ENCODE measurements at places on chromosomes 7 and 10.
A peak's percentile ranks its signal among the peaks of the same experiment; 100 is the strongest.

DNA sequence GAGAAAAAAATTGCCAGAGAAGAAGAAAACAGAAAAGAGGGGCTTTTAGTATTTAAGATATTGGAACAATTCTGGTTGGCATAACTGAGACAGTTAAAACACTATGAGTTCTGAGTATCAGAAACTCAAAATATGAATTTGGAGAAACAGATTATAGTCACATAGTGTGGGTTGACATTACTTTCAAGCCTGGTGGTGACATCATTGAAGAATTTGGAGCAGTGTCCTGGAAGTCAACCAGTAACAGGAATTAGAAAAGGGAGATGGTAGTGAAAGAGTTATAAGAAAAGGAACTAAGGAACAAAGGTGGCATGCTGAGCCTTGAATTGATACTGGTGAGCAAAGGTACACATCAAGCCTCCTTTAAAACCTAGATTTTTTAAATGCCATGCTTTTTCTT is 88.2 kb downstream of the ZNF438 start:
- DNase-seq = no peak

DNA sequence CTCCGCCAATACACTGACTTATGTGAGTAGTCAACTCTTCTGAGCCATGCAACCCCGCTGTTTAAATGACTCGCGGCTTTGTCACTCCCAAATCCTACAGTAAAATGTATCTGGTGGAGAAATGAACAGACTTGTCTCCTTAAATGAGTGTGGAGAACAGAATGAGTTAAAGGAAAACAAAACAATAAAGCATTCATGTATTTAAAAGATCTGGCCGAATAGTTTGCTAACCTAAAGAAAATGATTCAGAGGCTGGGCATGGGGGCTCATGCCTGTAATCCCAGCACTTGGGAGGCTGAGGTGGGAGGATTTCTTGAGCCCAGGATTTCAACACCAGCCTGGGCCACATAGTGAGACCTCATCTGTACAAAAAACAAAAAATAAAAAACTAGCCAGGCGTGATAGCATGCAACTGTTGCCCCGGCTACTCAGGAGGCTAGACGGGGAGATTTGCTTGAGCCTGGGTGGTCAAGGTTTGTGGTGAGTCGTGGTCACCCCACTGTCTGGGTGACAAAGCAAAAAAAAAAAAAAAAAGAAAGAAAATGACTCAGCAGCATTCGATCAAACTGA is 86.5 kb upstream of the PFKP start:
- DNase-seq = no peak

DNA sequence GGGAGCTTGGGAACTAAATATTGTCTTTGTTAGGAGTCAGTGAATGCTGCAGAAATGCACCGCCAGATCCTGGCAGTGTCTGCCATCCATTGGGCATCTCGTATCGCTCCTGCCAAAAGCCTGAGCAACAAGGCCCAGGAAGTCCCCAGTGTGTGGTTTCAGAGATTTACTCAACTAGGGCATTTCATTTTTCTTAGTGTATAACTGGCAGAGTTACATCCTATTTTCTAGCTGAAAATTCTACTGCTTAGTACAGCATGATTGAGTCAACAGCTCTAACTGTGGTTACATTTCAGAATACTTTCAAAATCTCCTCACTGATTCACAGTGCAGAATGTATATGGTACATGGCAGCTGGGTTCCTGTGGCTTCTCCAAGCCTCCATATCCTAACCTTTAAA is 95.8 kb upstream of the CREB5 start:
- DNase-seq = no peak

- DNase-seq = no peak
Observed at GRCh38 chr7:24755541-24756407, 1.5 kb downstream of the GSDME start.

- no peak for DNase-seq
Observed at GRCh38 chr7:32104766-32105165, 34.6 kb upstream of the PDE1C start.

- no peak for DNase-seq
Observed at GRCh38 chr7:116582806-116583444, 58.1 kb downstream of the CAV1 start.

DNA sequence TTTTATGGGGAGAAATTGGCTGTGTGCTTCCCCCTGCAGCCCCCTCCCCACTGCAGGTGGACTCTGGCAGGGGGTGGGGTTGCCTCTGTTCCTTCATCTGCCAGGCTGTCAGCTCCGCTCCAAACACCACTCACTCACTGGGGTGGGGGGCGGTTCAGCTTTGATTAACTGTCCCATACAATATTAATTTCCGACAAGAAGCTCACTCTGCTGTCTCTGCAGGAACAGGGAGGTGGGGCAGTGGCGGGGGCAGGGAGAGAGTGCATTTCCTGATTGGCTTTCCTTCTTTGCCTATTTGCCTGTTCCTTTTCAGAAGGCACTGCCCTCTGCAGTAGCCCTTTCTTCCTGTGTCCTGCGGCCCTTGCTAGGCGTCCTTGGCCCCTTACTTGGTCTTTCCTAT is 500.8 kb downstream of the PLXNA4 start:
- peak; percentile 65 for DNase-seq

DNA sequence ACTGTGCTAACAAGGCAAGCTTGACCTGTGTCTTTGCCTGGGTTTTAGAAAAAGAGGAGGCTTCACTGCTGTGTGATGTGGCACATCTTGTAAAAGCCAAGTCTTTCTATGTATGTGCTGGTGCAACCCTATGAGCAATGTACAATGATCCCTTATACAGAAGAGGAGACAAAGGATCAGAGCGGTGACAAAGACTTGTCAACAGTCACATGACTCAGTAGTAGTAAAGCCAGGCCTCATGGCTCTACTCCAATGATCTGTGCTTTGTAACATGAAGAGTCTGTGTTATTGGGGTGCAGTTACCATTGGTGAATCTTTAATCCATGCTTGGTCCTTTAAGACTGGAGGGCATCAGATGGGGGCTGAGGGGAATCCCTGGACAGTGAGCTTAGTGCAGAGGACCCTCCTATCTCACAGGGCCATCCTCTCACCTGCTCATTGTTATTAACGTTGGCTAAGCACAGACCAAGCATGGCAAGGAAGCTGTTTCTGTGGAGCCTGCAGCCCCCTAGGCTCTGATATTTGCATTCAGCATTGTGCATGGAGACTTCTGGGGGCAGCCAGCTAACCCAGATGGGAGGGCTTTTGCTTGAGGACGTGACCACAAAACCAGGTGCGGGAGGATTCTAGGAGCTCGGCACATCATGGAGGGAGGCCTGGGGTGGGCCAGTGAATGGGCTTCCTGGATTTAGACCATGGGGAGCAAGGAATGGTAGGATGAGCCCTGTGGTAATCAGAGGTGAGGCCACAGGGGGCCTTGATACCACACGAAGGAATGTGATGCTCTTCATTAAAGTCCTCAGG is 308.8 kb upstream of the ZNF32 start:
- peak; percentile 28 for DNase-seq

DNA sequence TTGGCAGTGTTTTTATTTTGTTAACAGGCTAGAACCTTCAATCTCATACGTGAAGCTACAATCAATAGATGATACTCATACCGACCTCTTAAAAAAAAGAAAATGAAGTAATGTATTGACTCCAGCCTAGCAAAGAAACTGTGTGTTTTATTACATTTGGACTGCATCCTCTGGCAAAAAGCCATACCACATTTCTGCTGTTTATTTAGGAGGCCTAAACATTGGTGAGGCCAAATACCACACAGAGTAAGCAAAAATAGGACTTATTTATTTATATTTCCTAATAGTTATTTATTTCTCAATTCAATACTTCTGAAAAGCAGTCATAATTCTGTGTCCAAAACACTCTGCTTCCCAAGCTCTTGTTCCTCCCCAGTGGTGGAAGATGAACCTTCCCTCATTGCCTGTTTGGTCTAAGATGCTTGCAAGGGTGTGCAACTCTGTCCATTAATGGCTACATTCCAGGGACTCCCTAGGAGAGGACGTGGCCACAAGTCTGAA is 398.8 kb upstream of the KLF6 start:
- no peak for DNase-seq

DNA sequence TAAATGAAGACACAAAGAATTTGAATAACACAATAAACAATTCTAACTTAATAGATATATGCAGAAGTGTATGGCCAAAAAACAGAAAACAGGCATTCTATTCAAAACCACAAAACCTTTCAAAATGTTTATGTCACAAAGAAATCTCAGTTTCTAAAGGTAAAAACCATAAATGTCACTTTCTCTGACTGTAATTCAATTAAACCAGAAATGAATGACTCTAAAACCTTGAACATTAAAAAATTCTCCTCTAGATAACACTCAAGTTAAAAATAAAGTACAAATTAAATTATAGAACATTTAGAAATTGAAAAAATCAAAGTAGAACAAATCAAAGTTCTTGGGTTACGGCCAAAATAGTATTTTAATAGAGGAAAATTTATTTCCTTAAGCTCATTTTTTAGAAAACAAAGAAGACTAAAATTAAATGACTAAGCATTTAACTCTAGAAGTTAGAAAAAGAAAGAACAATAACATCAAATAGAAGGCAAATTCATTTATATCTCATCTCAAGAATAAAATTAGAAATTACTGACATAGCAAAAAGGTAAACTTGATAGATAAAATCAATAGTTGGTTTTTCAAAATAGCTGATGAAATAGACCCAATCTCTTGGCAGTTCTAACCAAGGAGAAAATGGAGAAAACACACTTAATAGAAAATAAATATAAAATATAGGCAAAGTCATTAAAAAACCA is 198.8 kb downstream of the TEX36 start:
- no peak for DNase-seq

- DNase-seq = no peak
Observed at GRCh38 chr7:49500741-49501140, 272.7 kb upstream of the VWC2 start.

GRCh38 chr7:94971051-94971867 is 63.9 kb downstream of the PPP1R9A start:
- no peak for DNase-seq

DNA sequence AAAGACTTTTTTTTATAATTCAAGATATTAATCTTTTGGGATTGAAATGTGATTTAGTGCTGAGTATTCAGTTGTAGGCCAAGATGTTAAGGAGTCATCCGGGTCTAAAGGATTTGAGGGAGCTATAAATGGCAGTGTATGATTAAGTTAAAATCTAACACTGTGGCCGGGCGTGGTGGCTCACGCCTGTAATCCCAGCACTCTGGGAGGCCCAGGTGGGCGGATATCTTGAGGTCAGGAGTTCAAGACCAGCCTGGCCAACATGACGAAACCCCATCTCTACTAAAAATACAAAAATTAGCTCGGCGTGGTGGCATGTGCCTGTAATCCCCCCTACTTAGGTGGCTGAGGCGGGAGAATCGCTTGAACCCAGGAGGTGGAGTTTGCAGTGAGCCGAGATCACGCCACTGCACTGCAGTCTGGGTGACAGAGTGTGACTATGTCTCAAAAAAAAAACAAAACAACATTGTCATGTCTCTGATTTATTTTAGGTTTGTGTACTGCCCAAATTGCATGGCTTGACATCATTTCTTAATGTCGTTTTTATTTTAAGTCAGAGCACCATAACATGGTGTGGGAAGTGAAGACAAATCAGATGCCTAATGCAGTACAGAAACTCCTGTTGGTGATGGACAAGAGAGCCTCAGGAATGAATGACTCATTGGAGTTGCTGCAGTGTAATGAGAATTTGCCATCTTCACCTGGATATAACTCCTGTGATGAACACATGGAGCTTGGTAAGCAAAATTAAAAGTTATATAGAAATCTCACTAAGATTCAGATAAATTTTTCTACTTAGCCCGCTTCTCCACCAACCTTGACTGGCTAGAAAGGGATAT is 10.7 kb downstream of the HBP1 start:
- no peak for DNase-seq

GRCh38 chr7:121744319-121744718 is 128.6 kb upstream of the PTPRZ1 start:
- DNase-seq = no peak

- DNase-seq = no peak
Observed at GRCh38 chr10:37701781-37702493, 155.5 kb downstream of the ZNF248 start.

DNA sequence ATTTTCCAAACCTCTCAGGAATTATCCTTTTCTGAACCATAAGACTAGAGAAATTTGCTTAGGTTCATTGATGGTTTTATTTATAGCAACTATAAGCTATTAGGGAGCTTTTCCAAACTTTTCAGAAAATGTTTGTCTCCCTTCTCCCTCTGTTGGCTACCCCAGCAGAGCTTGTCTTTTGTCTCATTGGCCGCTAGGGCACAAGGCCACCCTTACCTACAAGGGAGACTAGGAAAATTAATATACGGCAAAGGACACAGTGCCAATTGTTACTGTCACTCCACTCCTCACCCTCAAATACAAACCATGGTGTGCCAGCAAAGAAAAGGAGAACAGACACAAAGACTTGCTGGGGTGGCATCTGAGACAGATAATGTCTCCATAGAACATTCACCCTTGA is 471.4 kb downstream of the XPNPEP1 start:
- no peak for DNase-seq

DNA sequence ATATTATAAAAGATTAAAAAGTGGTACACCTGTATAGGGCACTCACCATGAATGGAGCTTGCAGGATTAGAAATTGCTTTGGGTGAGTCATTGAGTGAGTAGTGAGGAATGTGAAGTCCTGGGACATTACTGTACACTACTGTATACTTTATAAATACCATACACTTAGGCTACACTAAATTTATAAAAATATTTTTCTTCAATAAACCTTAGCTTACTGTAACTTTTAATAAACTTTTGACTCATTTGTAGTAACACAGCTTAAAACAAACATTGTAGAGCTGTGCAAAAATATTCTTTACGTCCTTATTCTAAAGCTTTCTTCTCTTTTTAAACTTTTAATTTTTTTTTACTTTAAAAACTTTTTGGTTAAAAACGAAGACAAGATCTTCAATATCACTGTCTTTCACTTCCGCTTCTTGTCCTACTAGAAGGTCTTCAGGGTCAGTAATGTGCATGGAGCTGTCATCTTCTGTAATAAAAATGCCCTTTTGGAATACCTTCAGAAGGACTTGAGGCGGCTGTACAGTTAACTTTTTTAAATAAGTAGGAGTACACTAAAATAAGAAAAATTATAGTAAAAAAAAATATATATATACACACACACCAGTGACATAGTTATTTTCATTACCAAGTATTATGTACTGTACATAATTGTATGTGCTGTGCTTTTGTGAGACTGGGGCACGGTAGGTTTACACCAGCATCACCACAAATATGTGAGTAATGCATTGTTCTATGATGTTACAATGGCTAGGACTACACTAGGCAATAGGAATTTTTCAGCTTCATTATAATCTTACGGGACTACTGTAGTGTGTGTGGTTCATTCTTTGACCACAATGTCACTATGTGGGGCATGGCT is 3.5 kb downstream of the STK31 start:
- no peak for DNase-seq

All from endodermal cell (in vitro differentiated cells).